ENCODE measurements at places on chromosomes 11 and 22.

DNA sequence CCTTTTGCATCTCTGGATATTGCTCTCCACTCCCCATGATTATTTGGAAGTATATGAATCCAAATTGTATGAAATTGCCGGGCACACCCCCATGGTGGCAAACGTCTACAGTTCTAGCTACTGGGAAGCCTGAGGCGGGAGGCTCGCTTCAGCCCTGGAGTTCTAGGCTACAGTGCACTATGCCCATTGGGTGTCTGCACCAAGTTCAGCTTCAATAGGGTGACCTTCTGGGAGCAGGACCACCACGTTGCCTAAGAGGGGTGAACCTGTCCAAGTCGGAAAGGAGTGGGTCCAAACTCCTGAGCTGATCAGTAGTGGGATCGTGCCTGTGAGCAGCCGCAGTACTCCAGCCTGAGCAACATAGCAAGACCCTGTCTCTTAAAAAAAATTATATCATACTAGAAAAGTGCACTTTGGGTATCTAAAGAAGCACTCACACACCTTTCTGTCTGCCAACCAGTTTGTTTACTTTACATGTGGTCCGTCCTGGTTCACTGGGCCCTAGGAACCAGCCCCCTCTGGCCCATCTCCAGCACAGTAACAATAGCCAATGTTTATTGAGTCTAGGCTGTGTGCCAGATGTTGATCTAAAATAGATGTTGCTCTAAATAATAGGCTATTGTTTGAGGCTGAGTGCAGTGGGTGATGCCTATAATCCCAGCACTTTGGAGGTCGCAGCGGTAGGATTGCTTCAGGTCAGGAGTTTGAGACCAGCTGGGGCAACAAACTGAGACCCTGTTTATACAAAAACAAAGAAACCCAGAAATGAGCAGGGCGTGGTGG lies 16.4 kb upstream of the KAT5 start:
- DNase-seq: peak; percentile 37

- DNase-seq: no peak
Observed at GRCh38 chr22:22565981-22566380, 6.9 kb upstream of the PRAME start.

DNA sequence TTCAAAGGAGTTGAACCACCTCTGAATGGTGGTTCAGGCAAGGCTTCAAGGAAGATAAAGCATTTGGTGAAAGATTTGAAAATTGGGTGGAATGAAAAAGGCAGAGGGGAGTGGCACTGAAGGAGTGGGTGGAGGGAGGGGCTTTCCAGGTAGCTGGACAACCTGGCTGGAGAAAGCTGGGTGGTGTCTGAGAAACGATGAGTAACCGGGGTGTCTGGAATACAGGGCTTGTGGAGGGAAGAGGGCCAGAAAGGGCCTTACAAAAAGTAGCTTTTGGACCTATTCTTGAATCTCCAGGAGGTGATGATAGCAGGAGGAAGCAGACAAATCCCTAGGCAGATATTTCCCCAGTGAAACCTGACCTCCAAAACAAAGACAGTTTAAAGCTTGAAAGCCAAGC lies 99.3 kb downstream of the RASSF10 start:
- DNase-seq: no peak

- DNase-seq: no peak
Observed at GRCh38 chr11:113504071-113504470, 28.9 kb upstream of the DRD2 start.

DNA sequence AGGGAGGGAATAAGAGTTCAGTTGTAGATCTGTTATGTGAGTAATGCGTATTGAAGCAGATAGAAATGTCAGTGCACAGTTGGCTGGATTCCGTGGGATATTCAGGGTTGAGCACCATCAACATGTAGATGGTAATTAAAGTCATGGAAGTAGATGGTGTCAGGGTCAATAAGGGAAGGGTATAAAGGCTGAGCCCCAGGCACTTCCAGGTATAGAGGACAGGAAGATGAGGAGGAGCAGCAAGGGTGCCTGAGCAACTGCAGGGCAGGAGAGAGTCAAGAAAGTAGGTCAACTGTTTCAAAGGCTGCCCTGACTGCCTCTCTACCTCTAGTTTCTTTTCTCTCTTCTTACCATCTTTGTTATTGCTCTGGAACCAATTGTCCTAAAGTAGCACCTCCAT lies 85.9 kb downstream of the MICAL2 start:
- no peak for DNase-seq

DNA sequence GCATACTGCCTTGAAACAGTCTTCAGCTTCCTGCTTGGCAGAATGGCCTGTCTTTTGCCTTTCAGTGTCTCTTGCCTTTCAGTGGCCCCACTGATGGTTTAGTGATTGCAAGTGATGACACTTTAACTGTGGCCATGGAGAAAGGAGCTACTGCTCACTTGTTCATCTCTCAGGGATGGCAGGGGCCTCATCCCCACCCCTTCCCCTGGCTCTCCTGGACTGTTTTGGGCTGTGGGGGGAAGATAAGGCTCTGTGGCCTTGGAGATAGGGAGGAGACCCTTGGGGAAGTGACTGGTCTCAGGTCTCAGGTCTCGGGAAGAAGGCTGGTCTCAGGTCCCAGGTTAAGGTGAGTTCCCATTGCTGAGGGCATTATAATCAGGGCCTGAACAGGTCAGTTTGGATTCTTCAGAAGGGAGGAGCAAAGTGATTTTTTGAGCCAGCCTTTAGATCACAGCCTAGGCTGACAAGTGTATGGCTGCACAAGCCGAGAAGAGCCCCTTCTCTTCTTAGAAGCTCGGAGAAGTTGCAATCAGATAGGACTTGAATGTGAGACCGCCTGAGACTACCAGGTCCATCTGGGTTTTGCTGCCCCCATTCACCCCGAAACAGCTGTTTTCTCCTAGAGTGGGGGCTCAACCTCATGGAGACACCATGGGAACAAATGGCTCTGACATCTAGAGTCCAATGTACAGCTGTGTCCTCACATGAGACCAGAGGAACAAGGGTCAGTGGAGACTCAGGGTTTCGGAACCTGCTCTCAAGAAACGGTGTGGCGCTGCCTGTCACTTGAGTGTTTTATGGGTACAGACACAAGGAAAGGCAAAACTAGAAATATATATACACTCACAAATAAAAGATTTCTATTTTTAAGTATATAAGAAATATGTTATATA lies 15.9 kb upstream of the P2RY2 start:
- DNase-seq: no peak

DNA sequence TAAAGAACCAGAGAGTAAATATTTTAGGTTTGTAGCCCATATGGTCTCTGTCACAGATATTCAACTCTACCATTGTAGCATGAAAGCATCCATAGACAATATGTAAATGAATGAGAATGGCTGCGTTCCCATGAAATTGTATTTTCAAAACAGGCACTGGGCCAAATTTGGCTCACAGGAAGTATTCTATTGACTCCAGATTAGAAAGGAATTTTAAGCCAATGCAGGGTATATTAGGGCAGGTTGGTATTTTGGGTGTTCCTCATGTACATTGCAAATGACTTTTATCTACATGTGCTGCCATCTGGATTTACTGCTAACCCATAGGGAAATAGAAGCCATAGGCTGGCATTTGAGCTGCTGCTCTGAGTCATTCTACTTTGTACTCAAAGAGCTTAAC lies 35.1 kb upstream of the PDGFD start:
- no peak for DNase-seq

GRCh38 chr22:43639228-43639948 lies 172.7 kb downstream of the EFCAB6 start:
- no peak for DNase-seq

DNA sequence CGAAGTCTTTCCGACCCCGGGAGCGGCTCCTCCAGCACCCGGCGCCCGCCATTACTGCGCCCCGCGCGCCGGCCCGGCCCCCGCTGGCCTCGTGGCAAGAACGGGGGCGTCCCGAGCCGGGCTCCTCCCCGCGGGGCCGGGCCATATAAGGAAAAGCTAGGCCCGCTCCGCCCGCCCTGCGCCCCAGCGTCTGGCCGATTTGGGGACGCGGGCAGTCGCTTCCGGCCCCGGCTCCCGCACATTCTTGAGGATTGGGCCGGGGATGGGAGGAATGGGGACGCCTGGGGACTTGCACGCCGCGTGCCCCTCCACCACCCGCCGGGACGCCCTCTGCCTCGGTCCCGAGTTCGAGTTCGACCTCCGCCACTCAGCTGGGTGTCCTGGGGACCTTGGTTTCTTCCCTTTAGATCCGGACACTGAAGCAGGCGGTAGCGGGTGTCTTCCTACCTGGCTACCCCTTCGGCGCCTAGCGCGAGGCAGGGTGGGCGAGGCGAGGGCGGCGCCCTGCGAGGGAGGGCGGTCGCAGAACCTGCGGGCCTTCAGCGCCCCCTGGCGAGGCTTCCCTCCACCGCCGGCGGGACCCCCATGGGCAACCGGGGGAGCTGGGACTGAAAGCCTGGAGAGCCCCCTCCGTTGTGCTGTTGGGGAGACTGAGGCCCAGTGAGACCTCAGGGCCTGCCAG lies 3.8 kb downstream of the SMTN start:
- DNase-seq: no peak

- DNase-seq: no peak
Observed at GRCh38 chr11:134916421-134917213, 504.6 kb upstream of the B3GAT1 start.

GRCh38 chr11:118791961-118792569 lies 1.1 kb upstream of the DDX6 start:
- no peak for DNase-seq

DNA sequence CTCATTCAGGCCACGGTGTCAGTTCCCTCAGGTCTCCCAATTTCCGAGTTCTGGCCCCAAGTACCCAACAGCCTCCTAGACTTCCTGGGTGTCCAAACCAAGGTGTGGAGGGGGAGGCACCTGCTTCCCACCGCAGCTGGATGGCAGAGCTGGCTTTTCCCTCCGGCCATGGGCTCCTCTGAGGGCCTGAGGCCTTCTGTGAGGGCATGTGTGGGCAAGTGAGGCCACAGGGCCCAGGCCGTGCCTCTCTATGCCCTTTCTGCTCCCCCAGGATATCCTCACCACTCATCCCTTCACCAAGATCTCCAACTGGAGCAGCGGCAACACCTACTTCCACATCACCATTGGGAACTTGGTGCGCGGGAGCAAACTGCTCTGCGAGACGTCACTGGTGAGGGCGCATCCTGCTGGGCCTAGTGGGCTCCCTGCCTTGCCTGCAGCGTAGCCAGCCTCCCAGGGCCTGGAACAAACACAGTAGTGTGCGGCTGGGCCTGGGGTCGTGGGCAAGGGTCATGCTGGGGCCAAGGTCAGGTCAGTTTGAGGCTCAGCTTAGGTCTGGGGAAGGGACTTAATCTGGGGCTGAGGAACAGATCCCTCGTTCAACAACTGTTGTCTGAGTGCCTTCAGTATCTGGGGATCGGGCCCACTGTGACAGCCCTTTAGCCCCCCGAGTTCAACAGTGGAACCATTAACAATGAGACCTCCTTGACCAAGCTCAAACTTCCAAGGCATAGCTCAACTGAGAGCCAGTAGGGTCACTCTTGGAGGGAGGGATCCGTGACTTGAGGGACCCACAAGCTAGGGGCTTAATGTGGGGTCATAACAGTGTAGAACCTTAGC lies 85.8 kb downstream of the MYO7A start:
- no peak for DNase-seq

GRCh38 chr11:19089421-19089820 lies 27.5 kb upstream of the ZDHHC13 start:
- DNase-seq: peak; percentile 56

- DNase-seq: no peak
Observed at GRCh38 chr11:3964056-3964455, 108.6 kb downstream of the STIM1 start.

DNA sequence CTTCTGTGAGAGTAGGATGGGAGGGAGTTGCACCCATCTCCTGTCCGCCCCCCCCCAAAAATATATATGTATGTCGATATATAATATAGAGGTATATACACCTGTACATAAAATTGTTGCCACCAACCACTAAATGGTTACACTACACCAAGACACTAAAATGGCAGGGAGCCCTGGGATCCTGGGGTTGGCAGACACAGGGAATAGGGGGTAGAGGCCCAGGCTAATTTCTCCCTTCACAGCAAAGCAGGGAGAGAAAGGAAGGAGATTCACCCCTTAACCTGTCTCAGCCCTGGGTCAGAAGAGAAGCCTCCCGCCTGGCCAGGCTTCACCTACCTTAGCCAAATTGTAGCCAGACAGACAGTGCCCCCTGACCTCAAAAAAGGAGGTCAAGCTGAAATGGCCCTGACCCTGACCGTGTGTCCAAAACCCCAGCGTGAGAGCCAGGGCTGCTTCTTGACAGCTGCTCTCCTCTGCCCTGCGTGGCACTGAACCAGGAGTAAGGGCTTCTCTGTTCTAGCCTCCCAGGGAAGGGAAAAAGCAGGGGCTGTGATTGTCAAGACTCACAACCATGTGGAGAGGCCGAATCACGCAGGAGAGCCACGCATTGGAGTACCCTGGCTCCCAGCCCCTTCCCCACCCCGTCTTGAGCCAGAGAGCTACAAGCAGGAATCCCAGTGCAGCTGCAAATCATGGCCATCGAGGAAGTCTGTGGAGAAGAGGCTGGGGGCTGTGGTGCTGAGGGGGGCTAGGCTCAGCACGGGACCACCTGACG lies 40.5 kb downstream of the SGSM3 start:
- no peak for DNase-seq

DNA sequence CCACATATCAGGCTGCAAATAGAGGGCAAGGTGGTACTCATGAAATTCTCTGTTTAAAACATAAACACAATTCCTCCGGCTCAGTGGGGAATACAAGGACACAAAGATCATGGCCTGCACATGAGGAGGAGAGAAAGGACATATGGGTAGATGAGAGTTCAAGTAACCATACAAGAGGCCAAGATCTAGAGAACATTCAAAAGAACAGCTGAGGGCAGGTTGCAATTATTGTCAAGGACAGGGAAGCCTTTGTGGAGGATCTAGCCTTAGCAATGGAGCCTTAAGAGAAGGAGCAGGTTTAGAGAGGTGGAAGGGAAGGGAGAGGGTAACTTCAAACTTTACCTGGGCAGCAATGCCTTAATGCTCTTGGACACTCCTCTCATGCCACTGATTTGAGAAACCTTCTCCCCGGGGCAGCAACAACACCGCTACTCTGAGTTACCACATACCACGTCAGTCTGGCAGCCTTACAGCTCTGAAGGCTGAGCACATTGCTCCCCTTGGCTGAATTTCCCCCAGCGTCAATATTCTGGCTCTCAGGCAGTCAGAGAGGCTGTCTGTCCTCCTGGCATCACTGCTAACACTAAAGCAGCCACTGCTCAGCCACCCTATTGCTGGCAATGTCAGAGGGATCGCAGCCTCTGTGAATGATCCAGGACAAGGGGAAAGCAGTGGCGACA lies 55.5 kb downstream of the CLPB start:
- DNase-seq: no peak

GRCh38 chr11:58494101-58494500 lies 13.8 kb downstream of the OR5B21 start:
- DNase-seq: no peak

DNA sequence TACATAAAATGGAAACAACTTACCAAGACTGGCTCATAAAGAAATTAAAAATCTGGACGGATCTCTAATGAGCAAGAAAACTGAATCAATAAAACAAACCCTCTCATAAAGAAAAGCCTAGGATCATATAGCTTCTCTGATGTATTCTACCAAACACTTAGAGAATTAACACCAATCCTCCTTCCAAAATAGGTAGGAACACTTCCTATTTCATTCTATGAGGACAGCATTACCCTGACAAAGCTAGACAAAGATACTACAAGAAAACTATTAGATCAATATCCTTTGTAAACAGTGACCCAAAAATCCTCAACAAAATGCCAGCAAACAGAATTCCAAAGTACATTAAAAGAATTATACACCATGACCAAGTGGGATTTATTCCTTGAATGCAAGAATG lies 52.9 kb upstream of the CLTCL1 start:
- no peak for DNase-seq

GRCh38 chr11:35163209-35163608 lies 24.2 kb downstream of the CD44 start:
- DNase-seq: no peak

- DNase-seq: no peak
Observed at GRCh38 chr22:49303781-49304461, 523.8 kb downstream of the BRD1 start.
